ENCODE measurements at places on chromosomes 5 and 9.

DNA sequence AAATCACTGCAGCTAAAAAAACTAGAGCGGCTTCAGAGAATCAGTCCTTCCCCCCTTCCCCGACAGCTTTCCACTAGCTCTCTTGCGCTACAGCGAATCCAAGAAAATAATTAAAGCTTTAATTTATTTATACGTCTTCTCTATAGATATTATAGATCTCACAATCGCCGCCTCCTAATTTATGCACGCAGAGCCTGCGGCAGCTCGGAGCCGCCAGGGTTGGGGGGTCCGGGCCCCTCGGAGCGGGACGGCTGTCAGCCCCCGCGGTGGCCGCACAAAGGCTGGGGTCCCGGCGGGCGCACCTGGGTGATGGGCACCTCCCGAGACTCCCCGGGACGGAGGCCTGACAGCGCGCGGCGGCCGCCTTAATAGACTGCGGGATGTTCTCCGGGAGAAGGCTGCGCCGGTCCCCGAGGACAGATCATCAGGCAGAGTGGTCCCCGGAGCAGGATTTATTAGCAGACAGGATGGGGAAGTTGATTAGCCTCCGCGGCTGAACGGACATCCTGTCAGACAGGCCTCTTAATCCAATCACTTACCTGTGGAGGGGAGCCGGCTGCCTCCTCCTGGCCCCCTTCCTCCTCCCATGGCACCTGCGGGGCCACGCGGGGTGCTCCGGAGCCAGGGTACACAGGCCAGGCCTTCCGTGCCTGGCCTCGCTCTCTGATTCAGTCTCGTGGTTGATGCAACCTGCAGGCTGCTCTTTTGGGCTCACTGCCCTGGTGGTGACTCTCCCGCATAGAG, 166.8 kb downstream of the MELK start:
- no peak for DNase-seq

DNA sequence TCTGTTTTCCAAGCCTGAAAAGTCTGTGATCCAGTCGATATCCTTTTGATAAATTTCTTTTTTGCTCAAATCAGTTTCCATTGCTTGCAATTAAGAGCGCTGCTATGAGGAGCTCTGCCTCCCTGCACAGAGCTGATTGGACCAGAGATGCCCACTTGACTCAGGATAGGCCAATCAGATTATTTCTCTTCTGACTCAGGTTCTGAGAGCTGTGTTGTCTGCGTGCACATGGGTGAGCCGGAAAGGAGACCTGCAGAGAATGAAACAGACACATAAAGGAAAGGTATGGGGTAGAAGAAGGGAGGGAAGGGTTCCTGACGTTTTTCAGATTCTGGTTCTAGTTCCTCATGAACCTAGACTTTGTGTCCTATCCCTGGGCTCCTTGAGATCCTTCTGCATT, 15.8 kb upstream of the FABP6 start:
- no peak for DNase-seq

DNA sequence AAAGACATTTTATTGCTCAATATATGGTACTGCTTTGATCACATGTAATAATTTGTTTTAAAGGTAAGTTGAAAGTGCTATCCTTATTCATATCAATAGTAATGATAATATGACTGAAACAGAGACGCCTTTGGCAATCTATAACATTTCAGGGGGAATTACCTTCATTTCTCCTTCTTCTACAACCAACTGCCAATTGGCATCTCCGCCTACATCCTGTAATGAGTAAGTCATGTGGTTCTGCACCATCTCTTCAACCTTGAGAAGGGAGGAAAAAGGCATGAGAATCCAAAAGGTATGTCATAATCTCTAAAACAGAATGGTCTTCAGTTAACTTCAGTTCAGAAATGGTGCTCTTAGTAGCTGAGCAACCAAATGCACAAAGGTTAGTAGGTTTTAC, 52.4 kb downstream of the HMGCR start:
- DNase-seq: no peak

- DNase-seq: no peak
Observed at GRCh38 chr9:121577166-121577565, 74.3 kb upstream of the DAB2IP start.

GRCh38 chr9:96219026-96219899, 82.7 kb downstream of the HSD17B3 start:
- DNase-seq: peak; percentile 38

GRCh38 chr9:133003671-133004090, 25.2 kb downstream of the GFI1B start:
- DNase-seq: no peak

- peak; percentile 11 for DNase-seq
Observed at GRCh38 chr5:44536650-44537260, 147.5 kb upstream of the FGF10 start.

GRCh38 chr5:109318455-109319108, 91.2 kb downstream of the PJA2 start:
- DNase-seq: no peak

- DNase-seq: no peak
Observed at GRCh38 chr5:57828221-57828620, 345.6 kb upstream of the ACTBL2 start.

DNA sequence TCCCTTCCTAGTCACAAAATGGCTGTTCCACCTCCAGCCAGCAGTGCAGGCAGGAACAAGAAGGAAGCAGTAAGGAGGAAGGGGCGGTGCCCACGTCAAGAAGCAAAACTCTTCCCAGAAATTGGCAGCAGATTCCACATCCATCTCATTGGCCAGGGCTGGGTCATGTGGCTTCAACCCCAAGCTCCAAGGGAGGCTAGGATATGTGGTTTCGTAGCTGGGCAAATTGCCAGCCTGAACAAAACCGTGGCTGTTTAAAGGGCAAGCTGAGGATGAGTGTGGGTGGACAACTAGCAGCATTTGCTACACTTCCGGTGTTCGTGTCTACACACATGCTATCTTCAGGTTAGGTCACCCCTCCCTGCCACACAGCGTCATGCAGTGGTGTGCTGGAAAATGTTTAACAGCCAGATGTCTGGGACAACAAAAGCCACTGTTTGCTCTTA, 92.1 kb upstream of the MAP1B start:
- no peak for DNase-seq

DNA sequence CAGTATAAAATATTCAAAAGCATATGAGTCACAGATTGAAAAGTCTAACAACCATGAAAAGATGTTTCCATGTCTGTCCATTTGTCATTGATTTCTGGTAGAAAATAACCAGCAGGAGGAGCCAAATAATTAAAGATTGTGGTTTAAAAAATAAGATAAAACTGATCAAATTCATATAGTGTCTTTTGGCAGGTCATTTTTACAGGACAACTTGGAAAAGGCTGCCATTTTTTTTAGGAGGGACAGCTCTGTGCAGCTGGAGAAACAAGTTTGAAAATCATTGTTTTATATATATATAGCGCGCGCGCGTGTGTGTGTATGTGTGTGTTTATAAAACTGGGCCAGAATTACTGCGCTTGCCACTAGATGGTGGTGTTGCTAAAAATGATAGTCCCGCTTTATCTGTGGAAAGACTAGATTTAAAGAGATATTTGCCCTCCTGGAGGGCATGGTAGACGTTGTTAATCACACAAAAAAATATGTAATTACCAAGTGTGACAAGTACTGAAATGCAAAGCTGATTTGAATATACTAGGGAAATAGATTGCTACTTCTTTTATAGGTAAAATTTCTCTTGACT, 1.3 kb upstream of the TRMO start:
- DNase-seq: peak; percentile 87

- no peak for DNase-seq
Observed at GRCh38 chr5:170223360-170223759, 9.4 kb upstream of the C5orf58 start.

DNA sequence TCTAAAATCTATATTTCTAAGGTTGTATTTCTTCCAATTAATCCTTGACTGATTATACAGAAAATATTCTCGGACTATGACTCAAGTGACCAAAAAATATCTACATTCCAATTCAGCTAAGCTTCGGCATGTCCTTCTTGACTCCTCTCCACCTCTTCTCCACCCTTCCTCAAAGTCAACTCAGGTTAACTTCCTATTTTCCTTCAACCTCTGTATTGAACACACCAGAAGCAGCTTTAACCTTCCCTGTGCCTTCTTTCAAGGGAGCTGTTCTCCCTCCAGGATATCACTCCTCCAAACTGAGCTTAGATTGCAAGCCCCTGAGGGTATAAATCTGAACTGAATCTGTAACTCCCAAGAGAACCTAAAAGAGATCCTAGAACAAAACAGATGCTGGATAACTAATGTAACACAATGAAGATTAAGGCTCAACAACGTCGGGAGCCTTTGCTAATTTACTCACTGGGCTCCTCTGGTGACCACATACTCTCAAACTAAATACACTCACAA, 1.1 kb downstream of the SLCO4C1 start:
- no peak for DNase-seq

DNA sequence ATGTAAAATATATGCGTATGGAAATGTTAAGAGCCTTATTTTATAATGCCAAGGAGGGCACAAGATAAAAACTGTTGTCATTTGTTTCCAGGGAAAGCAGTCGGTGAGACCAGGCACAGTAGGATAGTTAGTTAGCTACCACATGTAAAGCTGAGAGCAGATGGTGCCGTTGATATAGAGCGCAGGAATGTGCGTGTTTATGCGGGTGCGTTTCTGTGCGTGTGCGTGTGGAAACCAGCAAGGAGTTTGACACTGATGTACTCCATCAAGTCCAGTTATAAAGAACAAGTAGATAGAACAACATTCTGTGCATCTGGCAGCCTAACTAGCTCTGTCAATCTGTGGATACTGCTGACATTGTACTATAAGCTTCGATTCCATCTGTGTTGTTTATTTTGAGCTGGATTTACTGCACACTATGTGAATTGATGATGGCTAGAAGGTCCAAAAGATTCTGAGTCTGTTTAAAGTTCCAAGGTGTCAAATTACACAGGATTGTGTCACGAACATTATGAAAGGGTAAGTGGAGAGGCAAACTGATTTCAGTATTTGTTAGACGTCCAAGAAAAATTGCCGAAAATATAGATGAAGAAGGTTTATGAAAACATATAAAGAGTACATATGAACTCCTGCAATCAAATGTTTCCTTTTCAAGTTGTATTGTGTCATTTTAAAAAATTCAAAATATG, 494.9 kb upstream of the MEF2C start:
- DNase-seq: no peak

DNA sequence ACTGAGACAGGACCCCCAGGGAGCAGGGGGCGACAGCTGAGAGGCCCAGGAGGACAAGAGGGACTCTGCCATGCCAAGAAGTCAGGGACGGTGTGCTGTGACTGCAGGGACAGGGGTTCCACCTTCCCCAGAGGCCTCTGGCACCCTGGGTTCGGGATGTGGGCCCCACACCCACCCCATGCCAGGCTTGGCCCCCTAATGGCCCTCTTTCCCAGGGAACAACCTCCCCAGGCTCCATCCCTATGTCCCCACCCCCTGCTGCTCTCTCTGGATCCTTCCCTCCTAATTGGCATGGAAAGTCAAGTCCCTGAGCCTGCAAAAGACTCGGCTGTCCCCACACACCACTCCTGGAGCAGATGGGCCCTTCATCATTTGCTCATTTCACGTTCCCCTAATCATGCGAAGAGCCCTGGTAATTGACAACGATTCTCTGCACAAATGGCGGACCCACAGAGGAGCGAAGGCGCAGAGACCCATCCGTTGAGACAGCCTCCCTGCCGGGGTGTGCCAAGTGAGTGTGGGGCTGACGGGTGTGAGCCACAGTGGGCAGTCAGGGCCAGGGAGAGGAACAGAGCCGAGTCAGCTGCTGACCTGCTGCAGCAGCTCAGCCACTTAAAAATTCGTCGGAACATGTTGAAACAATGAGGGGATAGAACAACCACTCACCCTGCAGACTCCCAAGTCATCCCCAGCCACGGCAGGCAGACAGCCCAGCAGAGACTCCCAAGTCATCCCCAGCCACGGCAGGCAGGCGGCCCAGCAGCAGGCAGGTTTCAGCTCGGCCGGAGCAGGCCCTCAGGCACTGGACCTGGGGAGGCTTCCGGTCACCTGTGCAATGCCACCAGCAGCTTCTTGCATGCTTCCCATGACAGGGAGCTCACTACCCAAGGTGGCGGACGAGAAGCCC, 109.0 kb downstream of the VAV2 start:
- no peak for DNase-seq

GRCh38 chr5:5165541-5166002, 25.4 kb downstream of the ADAMTS16 start:
- DNase-seq: no peak

DNA sequence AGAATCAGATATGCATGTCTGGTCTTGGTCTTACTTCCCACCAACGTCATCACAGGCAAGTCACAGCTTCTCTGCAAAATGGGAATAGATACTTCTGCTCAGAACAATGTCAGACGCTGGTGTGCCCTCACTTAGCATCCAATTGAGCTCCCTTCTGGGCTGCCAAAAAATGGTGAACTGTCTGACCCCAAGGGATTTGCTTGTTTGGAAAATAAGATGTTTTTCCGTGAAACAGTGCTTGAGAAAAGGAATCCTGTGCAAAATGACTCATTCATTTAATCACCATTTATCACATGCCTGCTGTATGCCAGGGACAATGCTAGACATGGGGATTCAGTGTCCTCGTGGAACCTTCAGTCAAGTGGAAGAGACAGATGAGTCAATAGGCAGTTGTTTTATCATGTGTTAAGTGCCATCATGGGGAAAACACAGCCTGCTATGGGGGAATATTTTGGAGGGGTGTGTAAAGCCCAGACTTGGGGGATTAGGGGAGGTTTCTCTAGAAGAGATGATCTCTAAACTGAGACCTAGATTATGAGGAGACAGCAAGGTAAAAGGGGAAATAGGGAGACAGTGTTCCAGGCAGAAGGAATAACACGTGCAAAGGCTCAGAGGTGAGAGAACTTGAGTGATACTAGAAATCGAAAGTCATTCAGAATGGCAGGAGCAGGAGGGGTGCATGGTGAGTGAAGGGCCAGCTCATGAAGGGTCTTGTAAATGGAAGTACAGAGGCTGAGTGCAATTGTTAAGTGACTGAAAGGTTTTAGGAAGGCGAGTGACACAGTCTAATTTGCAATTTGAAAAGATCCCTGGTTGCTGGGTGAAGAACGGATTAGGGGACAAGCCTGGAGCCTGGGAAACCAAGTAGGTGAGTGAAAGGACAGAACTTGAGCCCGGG, 3.9 kb downstream of the NIPAL4 start:
- DNase-seq: peak; percentile 87

DNA sequence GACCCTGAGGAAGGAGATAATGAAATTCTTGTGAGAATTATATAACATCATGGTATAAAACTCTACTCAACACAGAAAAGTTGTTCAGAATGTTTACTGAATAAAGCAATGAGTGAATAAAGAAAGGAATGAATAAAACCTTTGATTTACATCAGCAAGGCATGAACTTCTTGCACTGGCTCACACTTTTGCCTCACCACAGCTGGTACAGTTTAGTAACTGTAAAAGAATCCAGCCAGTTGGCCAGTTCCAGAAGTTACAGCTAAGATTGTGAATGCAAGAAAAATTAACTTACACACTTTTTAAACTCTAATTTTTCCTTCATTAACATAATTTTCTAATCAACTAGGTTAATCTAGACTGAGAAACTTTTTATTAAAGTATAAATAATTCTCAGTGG, 490.9 kb downstream of the NFIB start:
- no peak for DNase-seq

- no peak for DNase-seq
Observed at GRCh38 chr5:9833871-9834270, 203.7 kb upstream of the TAS2R1 start.

GRCh38 chr5:98777295-98777694, 3.8 kb downstream of the RGMB start:
- DNase-seq: no peak
